ENCODE measurements at places on chromosomes 7 and 10. TPM values are rescaled to one million over a fixed set of nuclear protein-coding genes. Genes with fewer than 3 reads are reported as not detected.

DNA sequence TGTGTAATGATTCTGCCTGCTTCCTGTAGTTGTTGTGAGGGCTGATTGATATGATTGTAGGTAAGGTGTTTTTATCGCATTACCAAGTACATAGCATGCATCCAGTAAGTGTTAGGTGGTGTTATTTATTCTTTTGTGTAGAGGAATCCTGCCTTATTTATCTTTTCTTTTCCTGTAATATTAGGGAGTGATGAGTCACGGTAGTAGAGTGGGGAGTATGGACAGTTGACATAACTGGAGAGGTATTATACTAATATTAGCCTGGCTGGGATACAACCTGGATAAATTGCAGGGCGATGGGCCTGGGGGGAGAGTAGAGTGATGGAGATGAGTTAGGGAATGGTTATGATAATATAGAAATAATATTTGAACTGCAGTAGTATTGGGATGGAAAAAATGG lies 9.8 kb downstream of the SDK1 start:
- H3K27me3 ChIP-seq: no peaks in the 10 kb centered on the region
- no peaks in the 10 kb centered on the region for H3K36me3 ChIP-seq
- no peak overlapping the region for H3K27ac ChIP-seq
- DNase-seq: no peak
- no peak overlapping the region for H3K4me3 ChIP-seq
- peaks cover 5% of the 10 kb centered on the region for H3K4me1 ChIP-seq

GRCh38 chr7:13989126-13989948 lies at the start of gene ETV1:
Gene ETV1, minus strand, starts transcription at chr7:13989666. Its CDS starts 614 bp downstream, at chr7:13989052.
- no peaks in the 10 kb centered on the region for H3K27me3 ChIP-seq
- H3K4me1 ChIP-seq: peaks cover 6% of the 10 kb centered on the region
- H3K36me3 ChIP-seq: no peaks in the 10 kb centered on the region
- peak within 1 kb of the TSS; percentile 83 for H3K27ac ChIP-seq
- peak within 1 kb of the TSS; percentile 57 for H3K4me3 ChIP-seq

- H3K27me3 ChIP-seq: no peaks in the 10 kb centered on the region
- no peaks in the 10 kb centered on the region for H3K4me1 ChIP-seq
- H3K27ac ChIP-seq: no peak overlapping the region
- H3K36me3 ChIP-seq: no peaks in the 10 kb centered on the region
Observed at GRCh38 chr10:49781247-49781646, 19.1 kb upstream of the OGDHL start.

The NDUFA5 gene
- 30.6 TPM for total RNA-seq

The PNLIPRP3 gene
- total RNA-seq: not detected

The KLF14 gene
- not detected for total RNA-seq
